Stimulated activated naive CD4-positive, alpha-beta T cell (primary cell): ENCODE measurements at places on chromosomes 6 and 20.

- no peak for DNase-seq
Measured at GRCh38 chr20:50153153-50153499, 397 bp downstream of the PEDS1 start.

- no peak for DNase-seq
Measured at GRCh38 chr20:24102290-24102689, 113.7 kb upstream of the GGTLC1 start.

DNA sequence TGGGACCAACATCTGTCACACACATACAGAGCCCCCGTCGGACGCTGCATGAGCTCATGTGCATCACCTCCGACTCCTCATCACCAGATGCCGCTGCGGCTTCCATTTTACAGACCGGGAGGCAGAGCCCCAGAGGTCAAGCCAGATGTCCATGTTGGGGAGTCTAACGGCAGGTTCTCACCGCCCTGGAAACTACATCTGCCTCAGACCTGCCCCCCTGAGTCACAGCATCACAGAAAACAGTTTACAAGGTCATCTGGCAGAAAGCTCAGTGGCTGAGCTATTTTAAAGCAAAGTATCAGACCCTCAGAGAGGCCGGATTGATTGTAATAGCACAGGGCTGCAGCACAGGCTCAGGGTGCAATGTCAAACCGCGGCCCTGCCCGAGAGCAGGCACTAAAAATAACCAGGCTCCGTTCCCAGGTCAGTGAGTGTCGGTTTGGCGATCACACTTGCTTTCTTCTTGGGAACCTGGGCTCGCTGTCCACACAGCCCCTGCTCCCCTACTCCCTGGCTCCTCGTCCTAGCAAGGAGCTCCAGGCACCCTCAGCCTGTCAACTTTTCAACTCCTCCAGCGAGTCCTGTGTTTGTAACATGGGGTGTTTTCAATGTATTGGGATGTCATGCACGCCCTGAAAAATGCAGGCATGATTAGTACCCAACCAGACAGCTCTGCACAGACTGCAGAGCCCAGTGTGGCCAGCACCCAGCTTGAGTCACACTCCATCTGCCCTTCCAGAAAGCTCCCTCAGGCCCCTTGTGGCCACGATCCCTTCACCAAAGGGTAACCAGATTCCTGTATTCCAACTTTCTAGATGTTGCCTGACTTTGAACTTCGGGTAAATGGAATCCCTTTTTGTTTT, 264.5 kb downstream of the CDH4 start:
- no peak for DNase-seq

- no peak for DNase-seq
Measured at GRCh38 chr6:84183430-84183829, 44.0 kb downstream of the CEP162 start.

DNA sequence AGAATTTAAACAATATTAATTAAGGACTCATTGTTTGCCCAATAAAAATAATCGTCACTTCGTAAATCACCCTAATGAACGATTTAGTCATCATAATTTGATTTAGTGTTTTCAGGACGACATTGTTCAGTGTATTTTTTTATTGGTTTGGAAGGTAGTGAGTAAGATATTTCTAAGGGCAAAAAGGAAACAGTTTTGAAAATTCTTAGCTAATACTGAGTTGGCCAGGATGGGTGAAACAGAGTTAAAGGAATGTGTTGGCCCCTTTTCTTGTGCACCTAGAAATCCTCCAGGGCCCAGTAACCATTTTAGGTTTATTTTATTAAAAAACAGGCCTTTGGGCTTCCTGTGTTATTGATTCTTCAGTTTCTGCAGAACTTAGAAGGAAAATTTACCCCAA, 25.3 kb downstream of the ANKS1A start:
- DNase-seq: no peak

GRCh38 chr6:82781620-82782204, 283.9 kb downstream of the UBE3D start:
- no peak for DNase-seq

GRCh38 chr20:32332614-32333013, 25.5 kb upstream of the ASXL1 start:
- no peak for DNase-seq

- no peak for DNase-seq
Measured at GRCh38 chr6:93751969-93752368, 332.6 kb upstream of the EPHA7 start.

- no peak for DNase-seq
Measured at GRCh38 chr20:50467174-50467573, 43.0 kb upstream of the PTPN1 start.

DNA sequence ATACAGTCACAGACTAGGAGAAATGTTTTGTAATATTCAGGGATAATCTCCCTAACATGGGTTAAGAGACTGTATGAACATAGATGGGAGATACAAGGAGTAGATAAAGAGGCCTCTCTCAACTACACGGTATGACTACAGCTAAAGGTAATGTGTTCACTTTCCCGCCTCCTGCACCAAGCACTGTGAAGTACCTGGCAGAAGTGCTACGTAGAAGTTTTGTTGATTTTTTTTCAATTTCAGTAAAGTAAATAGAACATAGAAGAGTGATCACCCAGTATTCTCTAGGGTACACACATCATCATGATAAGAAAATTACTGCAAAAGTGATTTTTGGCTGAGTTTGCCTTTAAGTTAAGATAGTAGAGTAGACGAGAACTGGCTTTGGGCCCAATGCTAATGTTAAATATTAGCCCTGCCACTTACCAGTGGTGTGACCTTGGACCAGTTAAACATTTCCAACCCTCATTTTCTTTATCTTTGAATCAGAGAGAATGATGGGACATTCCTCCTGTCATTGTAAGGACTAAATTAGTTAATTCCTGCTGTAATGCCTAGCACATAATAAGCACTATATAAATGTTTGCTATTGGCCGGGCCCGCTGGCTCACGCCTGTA, 183.6 kb downstream of the COL9A1 start:
- no peak for DNase-seq

DNA sequence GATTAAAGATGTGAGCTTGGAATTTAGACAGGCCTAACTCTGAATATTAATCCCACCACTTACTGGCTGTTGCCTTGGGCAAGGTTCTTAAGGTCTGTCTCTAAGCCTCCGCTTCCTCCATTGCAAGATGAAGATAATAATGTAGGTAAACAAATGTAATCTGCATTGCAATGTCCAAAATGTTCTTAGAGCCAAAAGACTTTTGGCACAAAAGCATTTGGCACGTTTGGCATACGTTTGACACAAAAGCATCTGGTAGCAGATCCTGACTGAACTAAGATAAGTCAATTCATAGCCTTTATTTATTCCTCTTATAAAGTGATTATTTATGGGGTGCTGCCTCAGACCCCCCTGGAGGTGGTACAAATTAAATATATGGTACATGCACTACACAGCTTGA, 229.9 kb upstream of the STXBP5 start:
- no peak for DNase-seq

DNA sequence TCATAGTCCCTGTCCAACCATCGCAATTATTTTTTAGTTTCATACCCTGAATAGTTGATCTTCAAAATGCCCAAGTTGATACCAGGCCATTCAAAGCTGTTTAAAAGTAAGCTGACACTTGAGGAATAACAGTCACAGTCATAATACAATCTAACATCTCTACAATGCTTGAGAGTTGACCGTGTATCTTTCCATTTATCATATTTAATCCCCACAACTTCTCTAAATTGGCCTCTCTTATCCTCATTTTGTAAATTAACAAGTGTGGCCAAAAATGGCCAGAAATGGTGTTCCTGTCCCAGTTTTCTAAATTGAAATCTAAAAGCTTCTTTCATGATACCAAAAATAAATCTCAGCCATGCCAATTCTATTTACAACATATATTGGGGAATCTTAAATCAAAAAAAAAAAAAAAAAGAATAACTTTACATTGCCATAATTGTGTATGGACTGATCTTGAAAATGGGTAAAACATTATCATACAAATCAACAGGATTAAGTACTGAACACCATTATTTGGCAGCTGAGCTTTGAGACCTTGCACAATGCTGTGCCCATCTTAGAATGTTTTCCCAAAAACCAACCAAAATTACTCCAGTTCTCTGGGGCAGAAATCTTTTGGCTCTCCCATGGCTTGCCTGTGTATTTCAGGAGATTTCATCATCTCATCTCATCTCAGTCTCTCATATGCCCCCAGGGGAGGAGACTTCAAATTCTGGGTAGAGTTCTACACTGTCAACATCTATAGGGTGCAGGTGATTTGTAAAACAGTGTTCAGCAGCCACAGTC, 448.7 kb upstream of the JARID2 start:
- no peak for DNase-seq

GRCh38 chr20:21633829-21634228, 71.6 kb upstream of the PAX1 start:
- DNase-seq: no peak
